ENCODE measurements at places on chromosomes 6 and 20.

DNA sequence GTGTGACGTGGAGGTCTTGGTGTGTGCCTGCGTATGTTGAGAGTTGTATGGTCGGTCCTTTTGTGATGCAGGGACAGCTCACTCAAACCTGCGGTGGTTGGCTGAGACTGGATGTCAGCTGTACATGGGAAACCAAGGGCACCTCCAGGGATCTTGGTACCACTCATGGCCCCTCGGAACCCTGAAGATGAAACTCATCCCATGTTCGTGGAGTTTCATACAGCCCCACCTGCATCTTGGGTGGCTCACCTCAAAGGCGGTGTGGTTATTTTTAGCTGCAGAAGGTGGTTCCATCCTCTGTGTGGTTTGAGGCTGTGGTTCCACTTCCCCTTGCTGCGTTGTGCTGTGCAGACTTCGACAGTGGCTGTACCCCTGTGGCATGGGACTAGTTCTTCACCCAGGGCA lies 52.6 kb upstream of the SLC22A1 start:
- DNase-seq: no peak

GRCh38 chr6:150254770-150255169 lies 111.9 kb downstream of the PPP1R14C start:
- DNase-seq: no peak

DNA sequence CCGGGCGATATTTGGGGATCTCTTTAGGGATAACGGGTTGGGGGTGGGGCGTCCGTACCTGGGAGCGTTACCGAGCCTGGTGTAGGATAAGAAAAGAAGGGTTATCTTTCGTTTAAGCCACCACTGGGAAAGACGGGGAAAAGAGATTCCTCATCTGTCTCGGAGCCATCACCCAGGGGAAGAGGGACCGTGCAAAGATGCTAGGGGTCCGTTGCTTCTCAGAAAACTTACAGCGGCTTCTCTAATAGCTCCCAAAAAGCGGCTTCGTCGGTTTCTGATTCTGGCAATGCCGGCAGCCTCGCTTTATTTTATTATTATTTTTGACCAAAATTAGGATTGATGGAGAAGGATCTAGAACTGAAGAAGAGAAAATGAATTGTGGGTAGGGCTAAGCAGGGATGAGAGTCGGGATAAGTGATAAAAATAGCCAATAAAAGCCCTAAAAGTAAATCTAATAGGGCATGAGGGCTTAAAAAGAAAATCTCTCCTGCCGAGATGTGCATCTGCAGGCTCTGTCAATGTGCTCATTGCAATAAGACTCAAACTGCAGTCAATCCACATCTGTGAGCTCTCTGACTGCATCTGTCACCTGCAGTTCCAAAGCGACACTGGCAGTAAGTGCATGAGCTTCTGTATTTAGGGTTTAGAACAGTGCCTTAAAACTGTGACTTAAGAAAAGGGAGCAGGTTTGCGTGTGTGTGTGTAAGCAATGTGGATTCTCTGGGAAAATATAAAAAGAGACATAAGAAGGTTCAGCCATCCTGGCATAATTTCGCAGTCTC lies 801 bp downstream of the TBPL1 start:
- DNase-seq: no peak

GRCh38 chr20:53800418-53800817 lies 206.8 kb upstream of the ZNF217 start:
- DNase-seq: no peak

GRCh38 chr6:142378138-142378875 lies 76.5 kb downstream of the ADGRG6 start:
- no peak for DNase-seq

DNA sequence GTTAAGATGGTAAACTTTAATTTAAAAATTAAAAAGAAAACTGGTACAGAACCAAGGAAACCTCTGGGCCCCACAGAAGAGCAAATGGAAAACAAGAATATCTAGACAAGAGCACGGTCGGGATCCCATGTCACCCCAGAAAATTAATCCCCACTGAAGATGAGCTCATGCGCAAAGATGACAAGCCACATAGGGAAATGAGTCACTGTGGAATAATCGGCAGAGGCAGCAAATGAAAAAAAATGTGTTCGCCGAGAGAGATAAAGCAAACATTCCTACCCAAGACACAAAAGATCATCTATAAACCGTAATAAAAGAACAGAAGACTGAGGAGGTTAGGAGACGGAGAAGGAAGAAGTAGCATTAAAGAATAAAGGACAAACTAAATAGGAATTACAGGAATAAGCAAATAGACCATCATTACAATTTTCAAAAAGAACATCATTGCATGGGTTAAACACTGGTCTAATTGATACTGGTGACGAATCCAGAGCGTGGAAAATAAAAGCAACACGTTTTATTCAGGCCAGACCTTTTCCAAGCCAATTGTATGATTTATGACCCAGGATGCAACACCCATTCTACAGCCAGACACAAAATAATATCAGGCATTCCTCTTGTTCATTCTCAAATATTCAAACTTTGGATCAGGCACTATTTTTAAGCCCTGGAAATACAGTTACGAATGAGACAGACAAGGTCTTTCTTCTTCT lies 138.0 kb upstream of the ARID1B start:
- DNase-seq: no peak

DNA sequence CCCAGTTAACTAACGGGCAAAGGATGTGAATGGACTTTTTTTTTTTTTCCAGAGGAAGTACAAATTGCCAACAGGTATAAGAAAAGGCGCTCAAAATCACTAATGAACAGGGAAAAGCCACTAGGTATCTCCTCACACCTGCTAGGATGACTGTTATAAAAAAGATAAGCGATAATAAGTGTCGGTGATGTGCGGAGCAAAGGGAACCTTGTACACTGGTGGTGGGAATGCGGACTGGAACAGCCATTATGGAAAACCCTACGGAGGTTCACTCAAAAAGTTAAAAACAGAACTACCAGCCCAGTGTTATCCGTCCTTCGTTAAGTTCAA lies 787 bp upstream of the RAB32 start:
- DNase-seq: no peak

DNA sequence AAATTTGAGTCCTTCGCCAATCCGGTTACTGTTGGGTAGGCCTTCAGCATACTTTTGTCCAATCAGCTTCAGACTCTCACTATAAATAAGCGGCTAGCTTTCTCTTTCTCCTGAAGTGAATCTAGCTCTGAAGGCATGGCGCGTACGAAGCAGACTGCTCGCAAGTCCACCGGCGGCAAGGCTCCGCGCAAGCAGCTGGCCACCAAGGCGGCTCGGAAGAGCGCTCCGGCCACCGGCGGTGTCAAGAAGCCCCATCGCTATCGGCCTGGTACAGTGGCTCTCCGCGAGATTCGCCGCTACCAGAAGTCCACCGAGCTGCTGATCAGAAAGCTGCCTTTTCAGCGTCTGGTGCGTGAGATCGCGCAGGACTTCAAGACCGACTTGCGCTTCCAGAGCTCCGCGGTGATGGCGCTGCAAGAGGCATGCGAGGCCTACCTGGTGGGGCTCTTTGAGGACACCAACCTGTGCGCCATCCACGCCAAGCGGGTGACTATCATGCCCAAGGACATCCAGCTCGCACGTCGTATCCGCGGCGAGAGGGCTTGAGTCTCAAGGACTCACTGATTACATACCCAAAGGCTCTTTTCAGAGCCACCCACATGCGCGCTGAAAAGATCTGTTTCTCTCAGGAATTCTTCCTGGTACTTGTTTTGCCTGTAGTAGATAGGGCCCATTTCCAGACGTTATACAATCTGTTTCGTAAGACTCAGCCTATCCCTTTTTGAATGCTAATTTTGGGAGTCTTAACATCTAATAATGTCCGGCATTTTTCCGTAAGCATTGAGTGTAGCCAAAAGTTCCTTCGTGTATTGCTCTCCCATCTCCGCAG lies 102.0 kb downstream of the OR2B2 start:
- DNase-seq: peak; percentile 96

- peak; percentile 92 for DNase-seq
Observed at GRCh38 chr6:69796073-69796641, 653 bp downstream of the LMBRD1 start.

GRCh38 chr20:20782231-20782630 lies 69.8 kb upstream of the RALGAPA2 start:
- no peak for DNase-seq

DNA sequence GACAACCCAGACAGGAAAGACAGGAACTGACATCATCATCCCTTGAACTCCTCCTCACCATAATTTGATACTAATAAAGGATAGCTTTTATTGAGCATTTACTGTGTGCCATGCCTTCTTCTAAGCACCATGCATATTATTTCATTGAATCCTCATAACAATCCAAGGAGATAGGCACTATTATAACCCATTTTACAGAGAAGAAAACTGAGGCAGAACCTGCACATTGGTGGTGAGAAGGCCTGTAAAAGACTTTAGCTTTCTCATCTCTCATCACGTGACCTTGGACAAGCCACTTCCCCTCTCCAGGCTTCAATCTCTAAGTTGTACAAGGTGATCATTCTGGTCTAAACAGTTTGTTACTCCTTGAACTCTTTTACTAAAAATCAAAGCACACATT lies 34.5 kb upstream of the PREX1 start:
- no peak for DNase-seq

DNA sequence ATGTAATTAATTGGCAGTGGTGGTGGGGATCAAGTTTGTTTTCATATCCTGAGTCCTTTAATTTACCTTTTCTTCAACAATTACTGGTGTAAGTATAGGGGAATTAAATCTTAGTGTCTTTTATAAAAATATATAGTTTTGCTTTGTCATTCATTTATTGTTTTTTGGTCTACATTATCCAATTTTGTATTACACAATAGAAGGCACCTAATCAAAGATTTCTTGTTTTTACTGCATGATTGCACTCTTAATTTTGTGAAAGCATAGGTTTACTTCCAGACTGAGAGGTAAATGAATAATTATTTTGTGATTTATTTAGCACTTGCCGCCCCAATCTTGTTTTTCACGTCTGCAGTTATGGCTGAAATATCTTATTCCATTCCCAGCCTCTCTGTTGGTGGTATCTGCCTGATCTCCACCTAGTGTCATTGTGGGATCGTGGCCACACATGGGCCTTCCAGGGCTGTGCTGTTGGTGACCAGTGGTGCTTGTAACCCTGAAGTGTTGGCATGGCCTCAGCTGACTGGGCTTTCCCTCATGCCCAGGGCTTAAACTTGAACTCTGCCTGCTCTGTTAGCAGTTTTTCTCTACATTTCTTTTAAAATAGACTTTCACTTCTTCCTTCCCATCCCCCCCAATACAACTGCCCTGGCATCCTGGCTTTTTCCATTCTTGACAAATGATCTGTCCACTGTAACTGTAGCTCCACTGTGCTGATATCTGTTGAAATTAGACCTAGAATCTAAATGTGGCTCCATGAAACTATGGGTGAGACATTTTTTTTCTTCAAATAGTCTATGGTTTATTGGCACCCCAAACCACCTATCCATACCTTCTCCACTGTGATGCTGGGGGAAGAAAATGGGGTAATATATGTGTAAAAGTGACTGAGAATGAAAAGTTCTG lies 24.8 kb downstream of the E2F3 start:
- DNase-seq: no peak

GRCh38 chr20:41540459-41540858 lies 77.7 kb downstream of the CHD6 start:
- DNase-seq: no peak

DNA sequence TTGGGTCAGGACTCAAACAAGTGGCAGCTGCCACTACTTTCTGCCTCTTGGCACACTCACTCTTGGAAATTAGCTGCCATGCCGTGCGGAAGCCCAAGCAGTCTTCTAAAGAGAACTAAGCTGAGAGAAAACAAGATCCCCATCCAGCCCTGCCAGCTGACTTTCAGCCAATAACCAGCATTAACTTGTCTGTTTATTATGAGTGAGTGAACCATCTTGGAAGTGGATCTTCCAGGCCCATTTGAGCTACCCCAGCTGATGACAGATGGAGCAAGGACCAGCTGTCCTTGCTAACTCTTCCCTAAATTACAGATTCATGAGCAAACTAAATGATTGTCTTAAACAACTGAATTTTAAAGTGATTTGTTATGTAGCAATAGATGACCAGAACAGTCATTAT lies 73.9 kb upstream of the RBM24 start:
- DNase-seq: no peak

DNA sequence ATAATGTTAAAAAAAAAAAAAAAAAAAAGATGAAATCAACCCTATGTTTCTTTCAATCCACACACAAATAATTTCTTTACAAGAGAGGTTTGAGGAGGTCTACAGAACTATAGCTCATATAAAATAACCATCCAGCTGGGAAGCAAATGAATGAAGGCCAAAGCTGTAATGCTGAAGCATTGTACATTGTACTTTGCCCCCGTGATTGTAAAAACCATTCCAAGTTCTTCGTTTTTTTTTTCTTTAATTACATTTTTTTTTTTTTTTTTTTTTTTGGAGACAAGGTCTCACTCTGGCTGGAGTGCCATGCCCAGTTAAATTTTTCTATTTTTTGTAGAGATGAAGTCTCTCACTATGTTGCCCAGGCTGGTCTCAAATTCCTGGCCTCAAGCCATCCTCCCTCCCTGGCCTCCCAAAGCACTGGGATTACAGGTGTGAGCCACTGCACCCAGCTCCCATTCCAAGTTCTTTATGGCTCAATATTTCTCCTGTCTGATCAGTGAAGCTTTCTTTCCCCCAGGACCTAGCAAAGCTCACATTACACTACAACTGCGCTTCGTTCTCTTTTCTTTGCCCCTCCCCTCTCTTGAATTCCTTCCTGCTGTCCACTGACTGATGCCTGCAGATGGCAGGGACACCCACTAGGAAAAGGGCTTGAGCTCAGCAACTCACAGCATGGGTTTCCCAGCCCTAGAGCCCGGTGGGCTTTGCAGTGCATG lies 53.0 kb upstream of the NOP56 start:
- no peak for DNase-seq

- DNase-seq: no peak
Observed at GRCh38 chr6:79076160-79076559, 1.9 kb downstream of the PHIP start.

DNA sequence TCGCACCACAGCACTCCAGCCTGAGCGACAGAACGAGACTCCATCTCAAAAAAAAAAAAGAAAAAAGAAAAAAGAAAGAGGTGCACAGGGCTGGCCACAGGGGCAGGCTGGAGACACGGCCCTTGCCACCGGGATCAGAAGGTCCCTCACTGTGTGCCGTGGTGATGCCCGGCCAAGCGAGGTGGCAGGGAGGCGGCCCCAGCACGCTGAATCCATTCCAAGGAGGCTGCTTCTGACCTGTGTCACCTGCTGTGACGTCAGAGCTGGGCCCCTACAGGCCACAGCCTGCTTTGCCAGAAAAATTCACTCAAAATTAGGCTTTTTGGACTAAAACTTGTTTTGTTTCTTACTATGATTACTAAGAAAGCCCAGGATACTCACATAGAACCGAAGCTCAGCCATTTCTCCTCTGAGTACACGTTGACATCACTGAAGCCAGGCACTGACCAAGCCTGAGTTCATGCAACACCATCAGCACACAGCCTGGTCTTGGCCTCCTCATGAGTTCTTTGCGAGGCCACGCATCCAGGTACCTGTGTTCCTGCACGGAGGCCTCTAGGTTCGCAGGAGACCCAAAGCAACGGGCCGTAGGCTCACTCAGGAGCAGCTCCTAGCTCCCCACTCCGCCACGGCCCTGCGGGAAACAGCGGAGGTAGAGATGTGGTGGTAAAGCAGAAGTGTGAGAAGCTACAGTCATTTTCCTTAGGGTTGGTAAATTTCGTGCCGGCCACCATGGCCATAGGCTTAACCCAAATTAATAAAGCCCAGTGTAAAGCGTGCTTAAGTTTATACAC lies 67.8 kb downstream of the THBS2 start:
- no peak for DNase-seq

GRCh38 chr20:21125072-21125848 lies 622 bp upstream of the KIZ start:
- no peak for DNase-seq
